Right renal cortex interstitium (tissue), 3 donors: ENCODE measurements at places on chromosomes 16 and 17. TPM values are rescaled to one million over a fixed set of nuclear protein-coding genes. Genes with fewer than 3 reads are reported as not detected.

PPP1R27 gene
- 0.26 TPM for polyA plus RNA-seq

AATK gene
- polyA plus RNA-seq = 2.9 TPM

MYL11 gene
- 0.83 TPM for polyA plus RNA-seq

CPHXL2 gene
- not detected for polyA plus RNA-seq

KRT32 gene
- not detected for polyA plus RNA-seq

MT1X gene
- polyA plus RNA-seq = 24.8 TPM

LLGL2 gene
- 35.4 TPM for polyA plus RNA-seq

UBALD2 gene
- polyA plus RNA-seq = 23.6 TPM

MMP2 gene
- 294 TPM for polyA plus RNA-seq

GRCh38 chr17:66417300-66417719 lies 114.9 kb downstream of the PRKCA start:
- DNase-seq = no peak

GRCh38 chr17:78883533-78884131 lies 19.4 kb downstream of the CEP295NL start:
- DNase-seq = no peak

GRCh38 chr16:23020084-23020483 lies 129.2 kb downstream of the USP31 start:
- DNase-seq = no peak

GRCh38 chr17:2140683-2141082 lies 85.8 kb downstream of the HIC1 start:
- DNase-seq = no peak

GRCh38 chr17:57666946-57667345 lies 78.2 kb downstream of the CCDC182 start:
- no peak for DNase-seq

- DNase-seq = no peak
Measured at GRCh38 chr17:14359163-14360020, 58.5 kb downstream of the HS3ST3B1 start.

GRCh38 chr17:45384047-45384788 lies 48.5 kb downstream of the ARHGAP27 start:
- DNase-seq = no peak

GRCh38 chr17:6299275-6299674 lies 135.6 kb downstream of the AIPL1 start:
- no peak for DNase-seq

- no peak for DNase-seq
Measured at GRCh38 chr17:47131761-47132160, 57.3 kb downstream of the CDC27 start.

DNA sequence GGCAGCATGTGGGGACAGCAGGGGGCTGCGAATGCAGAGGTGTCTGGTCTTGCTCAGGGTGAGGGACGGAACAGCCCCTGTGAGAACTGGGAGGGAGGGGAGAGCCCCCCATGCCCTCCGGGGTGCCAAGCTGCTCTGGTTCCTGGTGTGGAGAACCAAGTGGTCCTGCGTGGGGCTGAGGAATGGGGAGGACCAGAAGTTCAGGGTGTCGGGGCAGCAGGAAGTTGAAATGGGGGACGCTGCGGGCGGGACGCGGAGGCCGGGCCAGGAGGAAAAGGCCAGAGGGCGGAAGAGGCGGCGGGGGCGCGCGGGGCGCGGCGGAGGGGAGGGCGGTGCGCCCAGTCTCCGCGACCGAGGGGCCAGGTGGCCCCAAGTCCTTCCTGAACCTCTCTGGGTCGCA lies 3.6 kb downstream of the ALDH3A1 start:
- DNase-seq = no peak
